HEK293T (cell line): ENCODE measurements at places on chromosomes 16 and 17.

DNA sequence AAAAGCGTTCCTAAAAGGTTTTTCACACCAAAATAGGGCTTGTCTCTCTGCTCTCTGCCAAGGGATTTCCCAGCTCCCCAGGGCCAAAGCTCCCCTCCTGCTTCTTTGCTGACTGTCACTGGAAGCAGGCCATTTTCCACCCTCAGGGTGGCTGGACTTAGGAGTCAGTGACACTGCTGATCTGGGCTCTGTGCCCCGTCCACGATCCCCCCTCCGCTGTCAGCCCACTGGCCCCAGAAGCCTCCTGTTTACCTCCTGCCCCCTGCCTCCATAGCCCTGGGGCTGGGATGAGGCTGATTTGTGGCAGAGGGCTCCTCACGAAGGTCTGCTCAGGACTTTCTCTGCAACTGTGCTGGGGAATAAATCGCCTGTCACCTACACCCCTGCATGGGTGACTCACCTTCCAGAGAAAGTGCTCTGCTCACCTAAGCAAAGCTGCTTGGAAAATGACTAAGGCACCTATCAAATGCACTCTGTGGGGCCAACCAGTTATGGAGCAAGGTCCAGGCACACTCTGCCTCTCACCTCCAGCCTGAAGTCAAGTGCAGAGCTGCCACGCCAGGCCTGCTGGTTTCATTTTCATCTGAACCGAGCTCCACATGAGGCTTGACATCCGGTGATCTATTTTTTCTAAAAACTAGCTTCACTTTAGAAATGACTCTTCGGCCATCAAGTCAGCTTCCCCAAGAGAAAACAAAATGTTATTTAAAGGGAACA, 4.9 kb downstream of the MAP3K14 start:
- no peak for DNase-seq

- DNase-seq = no peak
Observed at GRCh38 chr16:26987597-26988010, 79.1 kb upstream of the C16orf82 start.

DNA sequence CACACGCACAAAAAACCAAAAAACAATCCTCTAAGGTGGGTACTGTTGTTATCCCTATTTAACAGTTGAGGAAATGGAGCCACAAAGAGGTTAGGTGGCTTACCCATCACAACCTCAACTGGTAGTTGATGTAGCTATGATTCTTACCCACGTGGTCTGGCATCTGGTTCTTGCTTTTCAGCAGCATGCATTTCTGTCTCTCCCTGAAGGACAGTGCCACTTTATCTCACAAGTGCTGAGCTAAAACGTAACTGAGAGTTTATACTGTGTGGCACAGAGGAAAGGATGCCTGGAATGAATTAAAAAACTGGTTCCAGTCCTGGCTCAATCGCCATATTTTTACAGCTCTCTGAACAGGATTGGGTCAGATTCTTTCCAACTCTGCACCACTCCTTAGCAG, 1.9 kb upstream of the CORO6 start:
- DNase-seq = no peak

DNA sequence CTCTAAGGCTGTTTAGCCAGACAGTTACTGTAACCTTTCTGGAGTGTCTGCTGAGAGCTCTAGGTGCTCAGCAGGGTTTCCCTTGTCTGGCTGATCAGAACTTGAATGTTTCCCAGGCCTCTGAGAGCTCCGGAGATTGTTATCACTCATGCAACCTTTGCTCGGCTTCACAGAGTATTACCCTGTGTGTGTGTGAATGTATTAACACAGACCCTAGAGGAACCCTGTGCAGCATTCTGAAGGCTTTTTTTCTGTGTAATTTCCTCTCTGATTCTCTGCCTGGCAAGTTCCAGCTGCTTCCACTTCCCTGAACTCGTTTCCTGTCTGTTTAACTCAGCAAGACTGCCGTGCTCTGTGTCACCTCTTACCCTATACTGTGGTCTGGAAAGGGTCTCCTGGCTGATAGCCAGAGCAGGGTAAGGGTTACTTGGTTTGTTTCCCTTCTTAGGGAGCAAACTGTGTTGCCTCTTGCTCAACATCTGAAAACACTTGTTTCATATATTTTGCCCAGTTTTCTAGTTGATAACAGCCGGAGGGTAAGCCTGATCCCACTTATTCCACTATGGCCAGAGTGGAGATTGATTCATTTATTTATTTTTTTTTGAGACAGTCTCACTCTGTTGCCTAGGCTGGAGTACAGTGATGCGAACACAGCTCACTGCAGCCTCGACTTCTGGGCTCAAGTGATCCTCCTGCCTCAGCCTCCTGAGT, 21.7 kb downstream of the PRMT7 start:
- DNase-seq = no peak

DNA sequence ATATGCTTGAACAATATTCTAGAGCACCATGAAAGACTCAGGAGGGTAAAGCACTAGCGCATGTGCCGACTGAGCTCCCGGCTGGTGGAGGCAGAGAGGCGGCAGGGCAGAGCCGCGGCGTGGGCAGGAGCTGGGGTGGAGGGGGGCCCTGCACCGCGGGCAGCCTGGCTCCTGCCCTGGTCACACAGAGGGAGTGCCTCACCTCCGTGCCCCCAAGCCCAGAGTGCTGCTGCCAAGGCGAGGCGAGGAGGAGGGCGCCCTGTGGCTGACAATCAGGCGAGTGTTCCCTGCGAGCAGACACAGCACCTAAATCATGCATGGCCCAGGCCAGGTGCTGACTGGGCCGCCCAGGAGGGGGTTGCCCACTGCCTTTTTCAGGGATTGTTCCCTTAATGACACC, 105.8 kb upstream of the TNRC6C start:
- no peak for DNase-seq

DNA sequence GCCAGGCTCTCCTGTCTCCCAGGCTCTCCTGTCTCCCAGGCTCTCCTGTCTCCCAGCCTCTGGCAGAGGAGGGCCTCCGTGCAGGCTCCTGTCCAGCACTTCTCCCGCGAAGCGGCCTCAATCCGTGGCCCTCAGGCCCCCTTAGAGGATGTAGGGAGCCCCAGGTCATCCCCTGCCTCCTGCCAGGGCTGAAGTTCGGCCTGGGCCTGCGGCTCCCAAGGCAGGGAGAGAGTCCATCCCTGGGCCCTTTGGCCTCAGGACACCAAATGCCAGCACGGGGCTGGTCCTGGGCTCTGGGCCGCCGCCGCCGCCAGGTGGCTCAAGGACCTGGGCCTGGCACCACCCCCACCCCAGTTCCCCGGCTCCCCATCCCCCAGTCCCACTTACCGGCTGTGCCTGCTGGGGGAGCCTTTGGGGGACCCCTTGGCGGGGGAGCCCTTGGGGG, 370 bp downstream of the EVPL start:
- DNase-seq = no peak

- DNase-seq = no peak
Observed at GRCh38 chr17:29018788-29019474, 13.1 kb upstream of the SEZ6 start.

GRCh38 chr17:15447928-15448579, 19.4 kb downstream of the CDRT4 start:
- no peak for DNase-seq

GRCh38 chr17:59627770-59628171, 8.1 kb downstream of the CLTC start:
- no peak for DNase-seq
